Activated T-helper 1 cell treated with Interleukin-2 at 50 U/mL for 16 hours (primary cell): ENCODE measurements at places on chromosomes 3 and 15.

DNA sequence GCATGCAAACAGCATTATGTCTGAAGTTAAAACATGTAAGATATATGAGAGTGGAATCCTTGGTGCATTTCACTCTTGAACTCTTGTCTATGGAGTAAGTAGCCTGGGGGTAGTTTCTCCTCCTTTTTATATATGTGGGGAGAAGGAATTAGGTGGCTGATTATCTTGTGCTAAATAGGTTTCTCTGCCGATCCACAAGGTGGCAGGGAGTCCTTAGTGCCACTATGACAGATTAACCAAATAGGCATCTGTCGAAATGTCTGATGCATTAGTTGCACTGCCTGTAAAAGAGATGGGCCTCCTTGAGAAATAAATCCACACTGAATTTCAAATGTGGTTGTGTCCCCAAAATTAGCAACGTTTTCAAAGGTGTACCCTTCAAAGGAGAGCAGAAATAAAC, 170.1 kb downstream of the CNTN4 start:
- DNase-seq = no peak

DNA sequence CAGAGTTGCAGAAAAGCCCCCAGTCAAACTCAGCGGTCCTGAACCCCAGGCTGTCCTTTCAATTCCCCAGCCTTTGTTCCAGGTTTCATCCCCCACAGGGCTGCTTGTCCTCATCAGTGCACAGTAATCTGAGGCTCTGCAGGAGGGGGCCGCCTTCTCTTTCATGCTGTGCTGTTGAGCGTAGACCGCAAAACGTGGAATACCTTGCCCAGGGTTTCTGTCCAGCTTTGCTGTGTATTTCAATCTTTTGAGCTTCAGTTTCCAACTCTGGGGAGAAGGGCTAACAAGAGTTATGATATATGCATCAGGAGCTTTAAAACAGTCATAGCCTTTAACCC, 64.8 kb downstream of the FAM43A start:
- no peak for DNase-seq

GRCh38 chr3:9087831-9088413, 124.7 kb upstream of the RAD18 start:
- no peak for DNase-seq

DNA sequence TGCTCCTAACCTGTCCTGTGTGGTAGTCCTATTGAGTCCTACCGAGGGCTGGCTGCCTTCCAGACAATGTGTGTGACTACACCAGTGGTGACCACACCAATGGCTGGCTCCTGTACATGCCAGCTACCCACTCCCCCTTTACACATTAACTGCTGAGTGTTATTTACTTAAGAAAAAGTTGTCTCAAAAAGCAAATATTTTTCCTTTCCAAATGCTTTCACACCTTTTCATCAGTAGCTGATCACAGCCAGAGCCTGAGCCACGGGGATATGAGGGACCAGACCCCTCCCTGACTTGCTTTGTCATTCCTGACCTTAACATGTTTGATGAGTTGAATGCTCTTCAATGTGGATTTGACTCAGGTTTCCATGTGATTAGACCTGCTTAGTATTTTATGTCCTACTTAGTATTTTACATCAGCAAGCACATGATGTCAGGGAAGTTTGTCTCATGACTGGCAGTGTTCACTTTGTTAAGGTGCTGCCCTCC, 29.6 kb upstream of the GREM1 start:
- no peak for DNase-seq

- DNase-seq = no peak
Measured at GRCh38 chr3:131596884-131597283, 94.1 kb upstream of the MRPL3 start.

GRCh38 chr15:70156671-70157271, 59.1 kb upstream of the TLE3 start:
- DNase-seq = no peak

GRCh38 chr15:60479361-60480110, 594 bp upstream of the ICE2 start:
- no peak for DNase-seq

GRCh38 chr3:105430455-105430854, 63.7 kb downstream of the ALCAM start:
- no peak for DNase-seq

DNA sequence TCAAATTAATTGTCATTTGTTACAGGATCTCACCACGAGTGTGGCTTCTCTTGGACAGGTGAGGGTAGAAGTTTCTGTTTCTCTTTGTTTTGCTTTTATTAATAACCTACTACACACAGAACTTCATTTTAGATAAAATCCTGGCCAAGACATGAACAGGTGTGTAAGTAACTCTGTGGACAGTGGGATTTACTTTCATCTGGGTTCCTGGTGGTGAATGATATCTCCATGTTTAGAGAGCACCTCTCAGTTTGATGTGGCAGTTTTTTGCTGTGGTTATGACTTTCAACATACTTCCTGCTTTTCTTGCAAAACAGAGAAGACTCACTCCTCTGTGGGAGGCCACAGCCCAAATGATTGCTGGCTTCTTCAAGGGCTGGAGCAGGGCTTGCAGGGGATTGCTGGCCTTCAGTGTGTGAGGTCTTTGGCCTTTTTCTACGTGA, 71.1 kb upstream of the XCR1 start:
- DNase-seq = peak; percentile 11

GRCh38 chr15:78365917-78366316, 25.8 kb downstream of the CRABP1 start:
- no peak for DNase-seq

DNA sequence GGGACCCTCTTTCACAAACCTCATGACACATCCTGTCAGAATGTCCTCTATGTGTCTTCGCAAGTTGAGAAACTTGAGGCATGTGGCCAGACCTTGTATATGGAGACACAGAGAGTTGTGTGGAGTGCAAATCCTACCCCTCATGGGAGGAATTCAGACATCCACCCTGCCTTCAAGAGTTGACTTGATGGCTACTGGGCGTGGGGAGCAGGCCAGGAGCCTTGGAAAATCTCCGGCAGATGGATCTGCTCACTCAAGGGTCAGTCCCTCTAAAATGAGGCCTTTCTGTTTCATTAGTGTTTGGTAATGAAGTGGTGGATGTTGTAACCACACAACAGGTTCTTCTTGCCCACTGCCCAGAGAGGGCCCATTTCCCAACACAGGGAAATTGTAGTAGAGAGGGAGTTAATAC, 79.0 kb downstream of the ASB7 start:
- no peak for DNase-seq

- no peak for DNase-seq
Measured at GRCh38 chr3:77028005-77028404, 11.9 kb upstream of the ROBO2 start.

- DNase-seq = no peak
Measured at GRCh38 chr15:48555241-48555881, 90.1 kb downstream of the FBN1 start.

DNA sequence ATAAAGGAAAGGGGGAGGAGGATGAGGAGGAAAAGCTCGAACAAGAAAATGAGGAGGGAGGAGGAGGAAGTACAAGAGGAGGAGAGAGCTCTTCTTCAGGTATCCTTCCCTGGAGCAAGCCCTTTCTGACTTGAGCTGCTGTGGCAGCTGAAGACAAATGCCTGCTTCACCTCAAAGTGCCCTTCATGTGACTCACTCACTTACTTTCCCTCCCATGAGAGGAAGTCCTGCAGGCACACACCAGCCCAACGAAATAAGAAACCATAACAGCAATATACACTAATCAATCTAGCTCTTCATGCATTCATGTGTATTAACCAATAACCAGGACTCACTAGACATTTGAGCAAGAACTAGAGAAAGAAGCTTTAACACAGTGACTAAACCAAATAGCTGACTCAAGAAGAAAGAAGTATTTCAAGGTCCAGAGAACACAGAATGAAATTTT, 251.9 kb downstream of the IGSF11 start:
- DNase-seq = no peak

DNA sequence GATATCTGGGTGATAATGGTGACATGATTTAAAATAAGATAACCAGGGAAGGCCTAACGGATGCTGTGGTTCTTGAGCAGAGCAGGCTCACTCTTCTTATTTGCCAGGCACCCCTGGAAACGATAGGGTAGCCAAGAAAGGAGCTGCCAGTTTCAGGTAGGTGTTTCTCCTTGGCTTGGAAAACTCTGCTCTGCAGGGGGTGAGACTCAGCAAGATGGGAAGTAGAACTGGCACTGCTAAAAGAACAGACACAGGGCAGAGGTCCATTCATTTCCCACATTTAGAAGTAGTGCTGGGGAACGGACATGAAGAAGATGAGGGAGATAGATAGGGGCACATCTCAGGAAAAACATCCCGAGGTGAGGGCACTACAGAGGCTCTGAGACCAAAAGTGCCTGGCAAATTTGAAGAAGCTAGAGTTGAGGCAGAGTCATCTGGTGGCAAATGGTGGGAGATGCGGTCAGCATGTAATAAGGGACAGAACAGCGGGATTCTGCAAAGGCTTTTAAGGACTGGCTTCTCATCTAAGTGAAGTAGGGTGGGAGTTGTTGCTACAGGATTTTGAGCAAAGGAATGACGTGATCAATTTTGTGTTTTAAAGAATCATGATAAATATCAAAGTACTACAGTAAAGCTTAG, 323.4 kb upstream of the PLSCR5 start:
- no peak for DNase-seq

GRCh38 chr3:9750556-9751411, 1.0 kb downstream of the OGG1 start:
- no peak for DNase-seq

DNA sequence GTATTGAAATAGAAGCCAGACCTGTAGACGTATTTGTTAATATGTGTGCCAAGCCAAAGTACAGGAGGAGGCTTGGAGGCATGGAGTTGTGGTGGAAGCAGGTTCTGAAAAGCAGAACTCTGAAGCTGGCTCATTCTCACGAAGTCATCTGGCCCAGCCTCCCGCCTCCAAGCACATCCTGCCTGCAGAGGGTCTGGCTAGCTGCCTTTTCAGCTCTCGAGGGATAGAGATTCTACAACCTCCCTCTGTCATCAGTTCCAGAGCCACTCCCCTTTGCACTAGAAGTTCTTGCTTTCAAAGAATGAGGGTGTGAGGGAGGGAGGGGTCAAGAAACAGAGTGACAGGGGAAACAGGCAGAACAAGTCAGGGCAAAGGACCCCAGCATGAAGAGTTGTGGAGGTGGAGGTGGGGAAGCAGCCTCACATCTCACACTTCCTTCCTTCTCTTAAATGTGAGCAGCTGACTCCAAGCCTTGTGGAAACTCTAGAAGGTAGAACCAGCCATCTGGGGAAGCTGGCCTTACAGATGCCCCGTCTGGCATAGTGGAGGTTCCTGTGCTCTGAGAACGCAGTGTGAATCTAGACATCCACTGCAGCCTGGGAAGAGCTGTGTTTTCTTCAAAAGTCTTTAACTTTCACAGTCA, 95.3 kb downstream of the SLC49A4 start:
- no peak for DNase-seq

- DNase-seq = no peak
Measured at GRCh38 chr3:131608296-131608695, 105.5 kb upstream of the MRPL3 start.

DNA sequence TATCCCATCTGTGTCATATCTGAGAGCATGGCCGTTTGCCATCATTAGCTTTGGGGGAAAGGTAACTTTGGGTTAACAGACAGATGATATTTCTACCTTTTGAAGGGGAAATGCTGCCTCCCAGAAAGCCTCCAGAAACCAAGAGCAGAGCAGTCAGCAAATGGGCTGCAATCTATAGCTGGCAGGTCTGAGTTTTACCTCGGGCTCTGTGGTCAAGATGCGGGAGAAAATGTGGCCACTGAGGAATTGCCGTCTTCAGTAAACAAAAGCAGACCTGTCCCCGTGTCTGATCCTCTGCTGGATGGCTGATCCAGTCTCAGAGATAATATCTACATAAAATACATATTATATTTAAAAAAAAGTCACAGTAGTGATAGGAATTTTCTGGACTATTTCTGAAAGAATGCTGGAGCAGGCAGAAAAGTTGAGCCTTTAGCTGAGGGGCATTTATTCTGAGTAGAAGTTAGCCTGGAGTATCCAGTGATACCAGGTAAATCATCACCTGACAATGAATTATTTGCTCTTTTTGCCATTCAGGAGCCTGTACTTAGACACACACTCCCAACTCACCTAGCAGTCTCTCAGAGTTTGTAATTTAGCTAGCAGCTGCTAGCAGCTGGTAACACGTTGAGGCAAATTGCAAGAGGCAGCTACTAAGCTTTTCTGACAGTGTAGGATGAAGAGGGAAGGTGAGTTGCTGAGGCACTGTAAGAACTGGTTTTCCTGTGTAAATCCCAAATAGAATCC, 285.3 kb upstream of the RARB start:
- DNase-seq = no peak

DNA sequence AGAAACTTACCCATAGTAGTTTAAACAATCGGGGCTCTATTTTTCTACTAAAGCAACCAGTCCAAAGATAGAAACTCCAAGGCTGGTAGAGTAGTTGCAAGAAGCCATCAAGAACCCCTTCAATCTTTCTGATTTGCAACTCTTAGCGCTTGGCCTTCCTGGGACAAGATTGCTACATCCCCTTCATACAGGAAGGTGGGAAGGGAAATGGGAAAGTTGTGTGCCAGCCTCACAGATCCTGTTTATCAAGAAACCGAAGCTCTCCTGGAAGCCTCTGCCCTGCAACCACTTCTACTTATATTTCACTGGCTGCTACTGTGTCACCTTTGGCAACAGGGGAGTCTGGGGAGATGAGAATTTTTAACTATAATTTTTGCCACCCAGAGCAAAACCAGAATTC, 46.2 kb downstream of the OSBPL10 start:
- no peak for DNase-seq

DNA sequence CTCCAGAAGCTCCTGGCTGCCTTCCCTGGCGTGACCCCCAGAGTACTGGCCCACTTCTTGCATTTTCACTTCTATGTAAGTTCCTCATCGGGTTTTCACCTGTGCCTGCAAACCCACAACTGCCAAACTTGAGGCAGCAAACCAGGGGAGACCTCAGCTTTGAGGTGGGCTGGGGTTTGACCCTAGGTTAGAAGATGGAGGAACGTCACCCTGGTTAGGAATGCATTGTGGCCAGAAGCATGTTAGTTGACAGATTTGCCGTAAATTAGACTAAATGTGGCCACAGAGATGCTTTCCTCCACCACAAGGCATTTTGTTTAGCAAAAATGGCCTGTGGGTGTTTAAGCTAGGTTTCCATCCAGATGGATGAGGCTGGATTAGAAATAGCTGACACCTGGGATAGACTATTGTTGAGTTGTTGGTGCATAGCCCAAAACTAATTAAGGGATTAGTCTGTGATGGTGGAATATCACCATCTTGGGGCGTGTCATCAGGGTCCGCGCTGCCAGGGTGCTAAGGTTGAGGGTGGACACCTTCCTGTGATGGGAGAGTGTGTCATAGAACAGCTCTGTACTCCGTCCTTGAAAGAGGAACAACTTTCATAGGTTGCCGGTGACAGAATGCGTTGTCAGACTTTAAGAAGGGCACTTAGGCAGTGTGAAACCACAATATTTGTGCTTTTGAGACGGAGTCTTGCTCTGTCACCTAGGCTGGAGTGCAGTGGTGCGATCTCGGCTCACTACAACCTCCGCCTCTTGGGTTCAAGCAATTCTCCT, 3.6 kb downstream of the NISCH start:
- no peak for DNase-seq

- peak; percentile 61 for DNase-seq
Measured at GRCh38 chr15:40307421-40308211, at the start of gene PLCB2. Gene PLCB2 (minus strand): TSS chr15:40307935. CDS start chr15:40307672, 263 bp downstream.
